ENCODE measurements at places on chromosomes 4 and X.
A peak's percentile ranks its signal among the peaks of the same experiment; 100 is the strongest.

- DNase-seq, result no peak
Measured at GRCh38 chr4:58209001-58209400, 1098.8 kb upstream of the IGFBP7 start.

DNA sequence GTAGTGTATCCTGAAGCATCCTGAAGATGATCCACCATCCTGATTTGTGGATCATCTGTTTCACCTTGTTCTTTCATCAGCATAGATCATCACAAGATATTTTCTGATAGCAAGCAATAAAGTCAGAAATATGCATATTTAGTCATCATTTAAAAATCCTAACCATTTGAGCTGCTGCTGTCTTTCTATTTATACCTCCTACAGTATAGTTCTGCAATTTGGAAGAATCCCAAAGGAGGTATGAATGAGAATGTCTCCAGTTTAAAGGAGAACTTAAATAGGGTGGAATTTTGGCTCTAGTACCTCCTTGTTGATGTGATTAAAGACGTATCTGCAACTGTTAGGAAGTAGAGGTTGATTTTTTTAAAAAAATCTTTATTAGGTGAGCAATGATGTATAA, 7.6 kb downstream of the SLC25A14 start:
- no peak for DNase-seq

DNA sequence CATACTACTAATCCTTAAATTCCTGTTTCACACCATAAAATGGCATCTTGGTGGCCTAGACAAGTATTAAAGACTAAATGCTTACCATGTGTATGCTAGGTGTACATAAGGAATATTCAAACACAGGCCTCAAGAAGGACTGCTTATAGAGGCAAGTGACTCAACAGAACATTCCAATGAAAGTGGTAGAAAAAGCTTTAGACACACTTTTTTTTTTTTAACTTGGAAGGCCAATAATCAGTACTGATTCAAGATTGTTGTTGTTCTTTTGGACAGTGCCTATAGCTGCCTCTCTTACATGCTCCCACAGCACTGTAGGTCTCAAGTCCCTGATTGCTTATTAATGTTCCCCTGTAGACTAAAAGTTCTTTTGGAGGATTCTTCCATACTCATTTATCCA, 77.6 kb downstream of the FBXL5 start:
- DNase-seq, result no peak

GRCh38 chrX:65581661-65582339, 47.2 kb upstream of the LAS1L start:
- DNase-seq, result no peak

GRCh38 chr4:40227284-40227683, 30.5 kb downstream of the RHOH start:
- no peak for DNase-seq

- DNase-seq, result no peak
Measured at GRCh38 chrX:72020204-72020603, 109.6 kb downstream of the NHSL2 start.

DNA sequence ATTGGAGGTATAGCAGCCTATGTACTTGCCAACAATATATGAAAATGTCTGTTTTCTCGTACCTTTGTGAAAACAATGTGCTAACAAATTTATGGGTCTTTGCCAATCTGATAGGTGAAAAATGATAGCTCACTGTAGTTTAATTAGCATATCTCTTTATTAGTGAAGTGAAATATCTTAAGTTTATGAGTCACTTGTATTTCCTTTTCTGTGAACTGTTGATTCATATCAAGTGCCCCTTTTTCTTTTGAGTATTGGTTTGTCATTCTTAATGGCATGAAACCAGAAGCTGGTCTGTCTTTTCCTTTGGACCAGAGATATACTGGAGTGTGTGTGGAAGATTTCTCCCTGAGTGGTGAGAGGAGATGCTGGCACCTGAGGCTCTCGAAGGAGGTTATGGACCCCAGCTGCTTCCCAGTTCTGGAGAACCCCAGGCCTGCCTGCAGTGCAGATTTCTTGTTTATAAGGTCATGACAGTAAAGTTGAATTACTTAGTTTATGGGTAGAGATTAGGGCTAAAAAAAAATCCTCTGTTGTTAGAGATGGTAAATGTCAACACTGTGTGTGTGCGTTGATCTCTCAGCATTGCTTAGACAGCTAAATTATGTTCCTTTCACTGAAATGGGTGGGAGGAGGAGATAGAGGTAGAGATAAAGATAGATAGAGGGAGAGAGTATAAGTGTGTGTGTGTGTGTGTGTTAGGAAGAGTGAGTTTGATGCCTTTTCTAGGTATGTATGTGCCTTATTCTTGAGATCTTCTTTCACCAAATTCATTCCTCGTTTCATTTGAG, 89.9 kb downstream of the REPS2 start:
- no peak for DNase-seq

DNA sequence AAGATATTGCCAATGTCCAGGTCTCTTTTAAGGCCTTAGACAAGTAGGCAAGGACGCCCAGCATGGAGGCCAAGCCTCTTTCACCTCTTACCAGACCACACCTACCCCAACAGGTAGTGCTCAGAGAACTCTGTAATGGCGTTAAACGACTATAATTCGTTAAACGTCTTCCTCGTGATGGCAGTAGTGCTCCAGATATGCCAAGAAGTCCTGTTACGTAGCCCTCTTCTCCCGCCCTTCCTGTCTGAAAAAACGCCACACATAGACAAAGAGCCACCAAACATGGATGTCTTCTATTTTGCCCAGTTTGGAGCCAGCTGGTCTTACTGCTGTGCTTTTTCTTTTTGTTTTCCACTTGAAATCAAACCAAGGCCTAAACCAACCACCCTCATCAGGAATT, 190.7 kb downstream of the OR13H1 start:
- DNase-seq, result peak; percentile 62

DNA sequence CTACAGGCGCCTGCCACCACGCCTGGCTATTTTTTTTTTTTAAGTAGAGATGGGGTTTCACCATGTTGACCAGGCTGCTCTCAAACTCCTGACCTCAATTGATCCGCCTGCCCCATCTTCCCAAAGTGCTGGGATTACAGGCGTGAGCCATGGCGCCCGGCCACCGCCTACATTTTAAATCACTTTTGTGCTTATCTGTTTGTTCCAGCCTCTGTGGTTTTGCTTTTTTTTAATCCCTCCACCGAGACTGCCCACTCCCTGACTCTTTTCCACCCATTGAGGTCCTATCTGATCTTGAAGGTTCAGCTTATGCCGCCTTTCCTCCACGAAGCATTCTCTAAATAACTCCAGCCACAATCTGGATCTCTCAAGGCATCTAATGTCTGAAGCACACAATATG, 73.5 kb downstream of the CHRDL1 start:
- no peak for DNase-seq

GRCh38 chr4:97317671-97318070, 825.6 kb downstream of the STPG2 start:
- DNase-seq, result no peak

DNA sequence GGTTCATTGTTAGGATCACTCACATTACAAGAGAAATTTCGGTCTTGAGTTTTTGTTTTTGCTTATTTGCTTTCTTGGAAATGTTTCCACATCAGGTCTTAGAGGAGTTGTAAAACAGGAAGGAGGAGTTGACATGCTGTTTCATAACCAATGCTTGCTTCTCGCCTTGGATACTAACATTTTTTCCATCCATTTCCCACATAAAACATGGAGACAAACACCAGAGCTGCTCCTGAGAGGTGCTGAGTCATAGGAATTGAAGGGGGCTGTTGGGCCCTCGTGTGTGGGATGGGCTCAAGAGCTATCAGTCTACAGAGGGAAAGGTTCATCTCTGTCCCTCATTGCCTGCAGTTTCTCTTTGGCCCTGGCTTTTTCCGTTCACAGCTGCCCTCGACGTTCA, 29.9 kb downstream of the TBL1X start:
- no peak for DNase-seq

DNA sequence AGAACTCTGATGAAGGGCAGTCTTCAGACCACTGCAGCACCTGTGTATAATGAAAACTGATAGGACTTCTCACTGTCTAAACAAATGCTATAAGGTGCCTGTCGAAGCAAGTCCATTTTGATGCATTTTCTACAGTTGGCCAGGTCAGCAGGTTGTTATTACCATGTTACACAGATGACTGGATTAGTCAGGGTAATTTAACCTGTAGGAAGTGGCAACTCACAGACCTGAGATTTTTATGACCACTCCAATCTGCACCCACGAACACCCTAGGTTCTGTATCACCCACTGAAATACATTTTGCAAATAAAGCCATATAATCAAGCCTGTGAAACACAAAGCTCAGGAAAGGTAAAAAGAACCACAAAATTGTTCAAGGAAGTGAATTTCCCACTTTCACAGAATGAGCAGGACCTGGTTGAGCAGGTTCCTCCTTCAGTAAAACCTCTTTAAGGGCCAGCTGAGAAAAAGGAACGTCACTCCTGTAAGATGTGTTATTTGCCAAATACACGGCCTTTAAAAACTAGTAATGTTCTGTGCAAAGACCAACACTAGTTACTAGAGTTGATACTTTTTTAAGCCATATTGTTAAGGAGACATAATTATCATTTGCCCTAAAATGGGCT, 12.7 kb downstream of the MAML3 start:
- no peak for DNase-seq

GRCh38 chr4:35697210-35697736, 547.0 kb downstream of the ARAP2 start:
- DNase-seq, result no peak

GRCh38 chr4:105050896-105051295, 95.8 kb upstream of the TET2 start:
- no peak for DNase-seq

DNA sequence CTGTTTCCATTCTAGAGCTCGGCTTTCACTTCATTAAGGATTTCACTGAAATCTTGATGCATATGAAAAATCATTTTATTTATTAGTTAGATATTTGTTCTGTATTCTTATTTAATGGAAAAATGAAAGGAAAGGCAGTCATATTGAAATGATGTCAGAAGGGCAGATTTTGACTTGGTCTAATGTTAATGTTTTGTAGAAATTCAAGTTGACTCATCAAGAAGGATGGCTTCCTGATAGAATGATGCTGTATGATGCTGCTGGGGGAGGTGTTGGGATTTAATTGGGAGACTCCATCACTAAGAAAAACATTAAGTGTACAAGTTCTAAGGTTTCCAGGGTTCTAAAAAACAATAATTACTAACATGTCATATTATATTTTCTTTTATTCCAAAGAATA, 204.8 kb downstream of the PDGFC start:
- no peak for DNase-seq

DNA sequence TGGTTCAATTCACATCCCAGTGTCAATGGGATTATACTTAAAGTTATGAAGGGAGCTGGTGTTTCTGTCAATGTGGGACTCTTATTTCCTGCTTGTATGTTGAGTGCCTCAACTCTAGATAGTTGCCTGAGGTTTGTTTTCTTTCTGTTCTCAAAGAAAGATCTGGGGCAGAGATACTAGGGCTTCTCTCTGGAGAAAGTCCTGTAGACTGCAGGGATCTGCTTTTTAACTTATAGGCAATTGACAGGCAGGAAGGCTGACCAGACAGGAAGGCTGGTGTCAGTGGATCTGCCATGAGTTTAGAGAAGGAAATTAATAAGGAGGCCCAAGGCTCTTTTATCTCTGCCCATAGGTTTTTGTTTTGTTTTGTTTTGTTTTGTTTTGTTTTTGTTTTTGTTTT, 64.0 kb upstream of the PRKX start:
- no peak for DNase-seq

DNA sequence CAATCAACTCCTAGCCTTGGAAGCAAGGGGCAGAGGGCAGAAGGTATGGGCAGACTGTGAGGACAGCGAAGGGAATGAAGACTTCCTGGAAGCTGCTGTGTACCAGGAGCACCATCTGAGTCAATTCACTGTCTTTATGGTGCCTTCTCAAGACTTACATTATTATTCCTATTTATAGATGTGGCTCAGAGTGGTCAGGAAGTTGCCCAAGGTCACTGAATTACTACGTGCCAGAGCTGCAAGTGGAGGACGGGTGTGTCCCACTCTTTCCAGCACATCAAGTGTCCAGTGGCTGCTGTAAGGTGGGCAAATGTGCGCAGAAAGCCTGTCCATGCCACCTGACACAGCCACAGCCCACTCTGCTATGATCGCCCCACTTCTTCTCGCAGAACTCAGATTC, 32.0 kb downstream of the SMPX start:
- no peak for DNase-seq

DNA sequence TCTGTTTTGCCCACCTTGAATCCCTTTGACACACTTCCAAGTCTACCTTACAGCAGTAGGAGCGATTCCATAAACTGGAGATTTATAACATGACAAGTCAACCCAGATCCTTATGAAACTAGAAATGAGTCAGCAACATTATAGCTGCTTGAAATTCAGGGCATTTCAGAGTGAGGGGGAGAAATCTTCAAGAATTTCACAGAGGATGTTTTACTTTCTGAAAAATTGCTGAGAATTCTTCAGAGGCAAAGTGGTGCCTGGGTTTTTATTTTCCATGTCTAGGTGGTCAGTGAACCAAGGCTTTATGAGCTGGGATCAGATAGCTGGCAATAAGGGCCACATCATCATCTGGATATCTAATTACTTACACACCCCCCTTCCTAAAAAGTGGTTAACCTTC, 119.8 kb downstream of the PPARGC1A start:
- DNase-seq, result no peak

- no peak for DNase-seq
Measured at GRCh38 chr4:140211693-140212092, 57.7 kb upstream of the MAML3 start.

GRCh38 chrX:13028871-13029636, 15.4 kb downstream of the FAM9C start:
- no peak for DNase-seq

DNA sequence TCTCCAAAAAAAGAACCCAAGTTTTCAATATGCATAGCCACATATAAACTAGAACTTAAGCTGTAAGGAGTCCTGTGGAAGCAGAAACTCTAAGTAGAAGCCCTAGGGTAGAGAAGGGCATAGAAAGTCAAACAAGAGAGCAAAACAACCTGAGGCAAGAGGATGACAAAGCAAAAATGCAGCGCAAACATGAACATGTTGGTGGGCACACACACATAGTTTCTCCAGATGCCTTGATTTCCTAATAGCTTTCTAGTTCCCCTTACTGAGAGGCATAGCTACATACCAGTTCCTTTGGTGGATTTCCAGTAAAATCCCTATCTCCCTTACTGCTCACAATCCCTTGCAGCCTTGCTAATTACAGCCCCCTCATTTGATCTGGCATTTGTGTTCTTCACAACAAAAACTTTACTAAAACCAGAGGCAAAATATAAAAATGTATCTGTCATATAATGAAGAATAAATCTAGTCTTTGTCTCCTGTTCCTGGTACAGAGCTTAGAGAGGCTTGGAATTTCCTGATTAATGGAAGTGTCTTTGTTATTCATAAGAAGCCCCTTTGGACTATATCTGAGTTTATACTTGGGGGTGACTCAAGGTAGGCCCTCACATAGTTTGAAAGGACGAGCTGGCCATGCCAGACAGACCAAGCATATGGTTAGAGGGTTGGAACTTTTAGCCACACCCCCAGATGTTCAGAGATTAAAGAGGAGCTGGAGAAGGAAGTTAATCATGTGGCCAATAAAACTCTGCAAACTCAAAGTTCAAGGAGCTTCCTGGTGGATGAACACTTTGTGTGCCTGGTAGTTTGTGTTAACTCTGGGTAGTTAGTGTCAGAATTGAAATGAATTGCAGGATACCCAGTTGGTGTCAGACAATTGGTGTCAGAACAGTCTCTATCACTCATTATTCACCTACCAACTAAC, 52.7 kb upstream of the ZCCHC13 start:
- no peak for DNase-seq
